Right ventricle myocardium superior (tissue), 1 donor: ENCODE measurements at places on chromosomes 4 and X.

DNA sequence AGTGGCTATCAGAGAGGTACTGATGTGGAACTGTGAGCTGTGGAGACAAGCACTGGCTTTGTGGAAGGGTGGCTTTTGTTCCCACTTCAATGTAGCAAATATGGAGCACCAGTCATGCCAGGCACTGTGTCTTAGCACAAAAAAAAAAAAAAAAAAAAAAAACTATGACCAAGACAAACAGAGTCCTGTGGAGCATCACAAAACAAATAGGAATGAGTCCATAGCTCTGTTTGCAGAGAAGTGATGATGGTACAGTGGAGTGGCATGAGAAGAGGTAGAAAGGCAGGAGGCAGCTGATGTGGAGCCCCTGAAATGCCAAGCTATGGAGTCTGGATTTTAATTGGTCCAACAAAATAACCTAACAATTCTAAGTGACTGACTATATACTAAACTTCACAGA lies 116.9 kb downstream of the RAB28 start:
- DNase-seq = no peak

- no peak for DNase-seq
Observed at GRCh38 chr4:20847124-20847747, 147.0 kb downstream of the PACRGL start.

DNA sequence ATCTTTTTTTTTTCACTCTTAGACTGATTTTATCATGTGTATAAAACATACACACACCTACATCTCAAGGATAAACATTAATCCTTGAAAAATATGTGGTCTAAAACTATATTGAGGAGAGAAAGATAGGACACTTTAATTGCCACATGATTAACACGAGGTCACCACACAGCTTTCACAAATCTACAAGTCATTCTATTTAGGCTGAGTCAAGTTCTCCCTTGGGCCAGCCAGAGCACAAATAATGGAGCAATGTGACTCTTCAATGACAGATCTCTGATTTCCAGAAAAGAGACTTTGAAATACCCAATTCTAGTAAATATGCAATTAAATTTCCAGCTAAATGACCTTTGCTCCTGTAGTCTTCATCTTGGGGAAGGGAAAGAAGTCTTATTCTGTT lies 12.9 kb upstream of the ADH4 start:
- no peak for DNase-seq

GRCh38 chrX:118989886-118990285 lies 15.5 kb downstream of the LONRF3 start:
- DNase-seq = no peak

GRCh38 chrX:151396825-151397740 lies at the start of gene VMA21:
Gene VMA21 (plus strand): TSS chrX:151397206. CDS start chrX:151397309, 103 bp downstream.
- DNase-seq = peak; percentile 96

- DNase-seq = no peak
Observed at GRCh38 chr4:173499658-173500535, 30.1 kb downstream of the HAND2 start.

DNA sequence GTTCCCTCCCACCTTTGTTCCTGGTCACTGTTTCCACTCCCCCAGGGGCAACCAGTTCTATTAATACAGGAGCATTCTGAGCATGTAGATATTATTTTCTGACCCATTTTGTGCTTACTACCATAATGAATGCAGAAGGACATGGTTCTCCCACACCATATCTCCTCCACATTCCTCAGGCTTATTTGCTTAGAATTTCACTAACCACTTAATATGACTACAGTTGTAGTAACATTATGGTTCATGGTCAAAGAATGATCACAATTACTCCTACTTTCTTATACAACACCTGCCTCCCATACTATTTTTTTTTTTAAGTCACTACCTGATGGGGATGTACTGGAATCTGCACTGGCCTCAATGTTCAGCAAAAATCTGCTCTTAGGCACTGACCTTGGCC lies 7.5 kb upstream of the FAM184B start:
- no peak for DNase-seq

GRCh38 chrX:154712781-154713740 lies 37.8 kb downstream of the GAB3 start:
- no peak for DNase-seq

GRCh38 chr4:67714248-67714583 lies 13.3 kb upstream of the UBA6 start:
- DNase-seq = no peak

DNA sequence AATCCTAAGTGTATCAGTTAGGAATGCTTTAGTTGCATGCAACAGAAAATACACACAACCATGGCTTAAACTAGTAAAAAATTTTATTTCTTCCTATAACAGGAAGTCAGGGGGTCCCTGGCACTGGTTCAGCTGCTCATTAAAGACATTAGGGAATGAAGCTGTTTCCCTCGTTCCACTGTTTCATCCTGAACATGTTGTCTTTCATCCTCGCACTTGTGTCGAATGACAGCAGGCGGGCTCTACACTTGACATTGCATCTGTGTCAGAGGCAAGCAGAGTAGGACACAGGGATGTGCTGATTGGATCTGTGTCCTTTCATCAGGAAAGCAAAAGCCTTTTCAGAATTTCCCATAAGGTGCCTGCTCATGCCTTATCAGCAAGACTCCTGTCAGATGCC lies 22.8 kb upstream of the C1QTNF7 start:
- no peak for DNase-seq

DNA sequence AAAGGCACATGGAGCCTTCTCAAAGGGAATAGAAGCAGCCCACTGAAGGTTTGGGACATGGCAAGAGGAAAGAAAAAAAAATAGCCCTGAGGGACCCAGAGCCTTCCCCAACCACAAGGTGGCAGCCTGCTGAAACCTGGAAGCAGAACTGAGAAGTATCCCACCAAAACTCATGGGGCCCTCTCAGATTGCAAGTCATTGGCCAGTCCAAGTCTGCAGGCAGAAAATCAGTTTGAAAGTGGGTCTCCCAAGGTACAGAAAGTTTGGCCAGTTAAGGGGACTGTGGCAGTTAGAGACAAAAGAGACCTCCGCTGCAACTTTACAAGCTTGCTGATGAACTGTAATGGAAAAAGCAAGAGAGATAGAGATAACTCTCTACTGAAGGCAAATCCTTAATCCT lies 155.8 kb downstream of the ANTXR2 start:
- DNase-seq = peak; percentile 50

- DNase-seq = no peak
Observed at GRCh38 chr4:48296365-48296764, 26.7 kb upstream of the TEC start.

DNA sequence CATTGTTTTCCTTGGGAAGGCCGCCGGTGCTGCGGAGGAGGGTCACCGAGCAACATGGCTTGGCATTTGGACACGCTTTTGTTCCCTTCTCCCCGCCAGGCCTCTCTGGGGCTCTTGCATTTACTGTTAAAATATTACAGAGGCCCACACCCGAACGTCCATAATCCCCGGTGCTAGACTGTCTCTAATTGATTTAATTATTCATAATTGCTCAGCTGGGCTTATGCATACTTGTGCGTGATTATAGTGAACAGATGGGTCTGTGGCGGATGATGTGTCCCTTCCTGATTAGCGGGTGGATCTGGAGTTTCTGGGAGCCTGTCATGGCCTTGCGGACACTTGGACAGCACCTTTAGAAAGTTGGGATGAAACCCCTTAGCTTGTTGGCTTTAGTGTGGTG lies 100.2 kb upstream of the MSX1 start:
- no peak for DNase-seq

DNA sequence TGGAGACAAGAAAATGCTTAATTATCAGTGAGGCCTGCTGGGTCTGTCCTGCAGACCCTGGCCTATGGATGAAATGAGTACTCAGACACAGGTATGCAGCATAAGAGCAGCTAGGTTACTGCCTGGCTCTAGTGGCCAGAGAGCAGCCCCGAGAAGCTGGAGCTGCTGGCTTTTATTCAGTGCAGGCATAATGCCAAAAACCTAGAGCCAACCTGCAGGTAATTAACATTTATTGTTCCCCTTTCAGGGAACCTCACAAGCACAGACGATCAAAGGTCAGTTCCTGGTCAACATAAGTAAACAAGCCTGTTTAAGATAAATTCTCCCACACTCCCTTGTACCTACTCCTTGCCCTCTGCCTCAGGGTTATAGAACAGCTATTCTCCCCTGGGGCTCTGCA lies 13.3 kb downstream of the IDS start:
- DNase-seq = no peak

DNA sequence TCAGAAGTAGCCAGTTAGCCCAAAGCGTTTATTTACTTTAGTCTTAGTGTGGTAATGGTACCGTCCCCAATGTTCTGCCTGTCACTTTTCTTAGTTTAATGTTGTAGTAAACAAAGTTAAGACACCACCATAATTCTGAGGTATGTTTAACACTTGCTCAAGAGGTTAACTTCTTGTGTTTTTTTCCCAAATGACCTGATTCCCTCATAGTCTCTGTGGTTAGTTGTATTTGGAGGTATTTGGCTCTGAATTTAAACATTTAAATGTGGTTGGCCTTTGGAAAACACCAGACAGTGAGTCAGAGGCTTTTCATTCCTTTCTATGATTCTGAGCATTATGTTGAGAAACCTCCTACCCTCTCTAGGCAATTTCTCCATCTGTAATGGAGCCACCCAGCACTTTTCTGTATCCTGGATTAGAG lies 47.9 kb downstream of the CXCL1 start:
- DNase-seq = no peak

DNA sequence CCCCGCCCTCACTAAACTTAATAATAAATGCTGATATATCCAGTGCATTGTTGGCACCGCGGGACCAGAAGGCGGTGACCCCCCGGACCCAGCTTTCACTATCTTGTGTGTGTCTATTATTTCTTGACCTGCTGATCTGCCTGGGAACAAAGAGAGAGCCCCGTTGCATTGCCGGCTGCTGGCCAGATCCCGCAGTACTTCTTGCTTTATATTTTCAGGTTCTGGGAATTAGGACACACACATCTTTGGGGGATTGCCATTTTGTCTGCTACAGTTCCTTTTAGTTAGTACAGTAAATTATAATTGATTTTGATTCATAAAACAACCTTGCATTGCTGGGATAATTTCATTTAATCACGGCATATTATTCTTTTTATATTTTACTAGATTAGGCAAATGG lies 2.2 kb upstream of the RTL8B start:
- DNase-seq = no peak

DNA sequence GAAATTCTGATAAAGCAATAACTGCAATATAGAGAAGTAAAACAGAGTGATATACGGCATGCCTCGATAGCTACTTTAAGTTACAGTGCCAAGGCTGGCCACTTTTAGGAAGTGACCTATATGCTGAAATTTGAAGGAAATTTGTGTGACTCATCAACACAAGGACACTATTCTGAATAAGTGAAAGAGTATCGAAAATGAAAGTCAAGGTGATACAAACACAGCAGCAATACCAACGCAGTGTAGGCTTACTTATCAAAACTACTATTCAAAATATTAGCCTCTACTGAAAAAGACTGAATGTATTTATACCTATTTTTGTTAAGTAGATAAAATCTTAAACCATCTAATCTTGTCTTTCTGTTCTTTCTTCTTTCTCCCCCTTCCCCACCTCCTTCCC lies 459.9 kb upstream of the GNPDA2 start:
- no peak for DNase-seq

DNA sequence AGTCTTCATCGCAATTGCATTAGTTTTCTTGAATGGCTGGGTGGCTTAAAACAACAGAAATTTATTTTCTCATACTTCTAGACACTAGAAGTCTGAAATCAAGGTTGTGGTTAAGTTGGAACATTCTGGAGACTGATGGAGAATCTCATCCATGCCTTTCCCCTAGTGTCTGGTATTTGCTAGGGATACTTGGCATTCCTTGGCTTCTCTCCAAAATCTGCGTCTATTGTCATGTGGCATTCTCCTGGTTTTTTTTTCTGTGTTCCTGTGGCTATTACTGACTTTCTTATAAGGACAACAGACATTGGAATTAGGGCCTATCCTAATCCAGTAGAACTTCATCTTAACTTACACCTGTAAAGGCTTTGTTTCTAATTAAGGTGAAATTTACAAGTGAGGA lies 272.8 kb upstream of the EPHA5 start:
- DNase-seq = no peak

DNA sequence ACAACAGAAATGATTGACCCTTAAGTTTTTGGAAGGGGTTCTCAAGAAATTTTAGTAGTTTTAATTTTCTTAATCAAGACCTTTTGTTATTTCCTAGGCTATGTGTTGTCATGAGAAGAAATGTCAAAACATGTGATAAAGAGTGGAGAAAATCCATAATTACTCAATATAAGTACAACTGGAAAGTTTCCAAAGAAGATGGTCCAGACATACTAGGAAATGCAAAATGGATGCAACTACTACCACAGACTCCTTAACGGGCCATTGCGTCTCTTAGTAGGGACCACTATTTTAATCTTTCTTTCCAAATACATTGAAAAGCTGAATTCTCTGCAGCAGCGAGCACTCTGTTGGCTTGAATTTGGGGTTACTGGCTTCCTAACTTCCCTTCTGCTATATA lies 148.8 kb downstream of the NWD2 start:
- DNase-seq = no peak

DNA sequence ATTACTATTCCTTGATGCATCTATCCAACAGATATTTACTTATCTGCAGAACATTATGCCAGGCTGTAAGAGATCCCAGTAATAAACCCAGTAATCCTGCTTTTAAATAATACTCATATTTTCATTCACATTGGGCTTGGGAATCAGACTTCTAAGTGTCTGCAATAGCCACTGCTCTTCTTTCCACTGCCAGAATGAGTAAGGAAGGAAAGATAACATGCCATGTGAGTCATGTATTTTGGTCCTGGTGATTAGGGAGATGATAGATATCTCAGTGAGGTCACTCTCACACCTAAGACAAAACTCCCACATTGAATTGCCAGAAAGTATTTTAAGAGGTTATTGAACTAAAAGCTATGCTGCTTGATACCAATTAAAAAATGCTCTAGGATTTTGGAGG lies 13.9 kb upstream of the HEPH start:
- no peak for DNase-seq

GRCh38 chr4:1748465-1748995 lies 27.2 kb downstream of the TACC3 start:
- DNase-seq = peak; percentile 82

GRCh38 chr4:124711471-124712371 lies 811 bp downstream of the ANKRD50 start:
- DNase-seq = no peak

- DNase-seq = no peak
Observed at GRCh38 chrX:46587753-46588171, 14.2 kb downstream of the CHST7 start.

- no peak for DNase-seq
Observed at GRCh38 chr4:6626066-6626465, 14.4 kb upstream of the MRFAP1 start.

GRCh38 chrX:133985164-133985966 lies at the start of gene GPC3:
Gene GPC3 (minus strand): TSS chrX:133985594.
- DNase-seq = peak; percentile 49

- DNase-seq = no peak
Observed at GRCh38 chr4:135256111-135256510, 1054.5 kb upstream of the PABPC4L start.

DNA sequence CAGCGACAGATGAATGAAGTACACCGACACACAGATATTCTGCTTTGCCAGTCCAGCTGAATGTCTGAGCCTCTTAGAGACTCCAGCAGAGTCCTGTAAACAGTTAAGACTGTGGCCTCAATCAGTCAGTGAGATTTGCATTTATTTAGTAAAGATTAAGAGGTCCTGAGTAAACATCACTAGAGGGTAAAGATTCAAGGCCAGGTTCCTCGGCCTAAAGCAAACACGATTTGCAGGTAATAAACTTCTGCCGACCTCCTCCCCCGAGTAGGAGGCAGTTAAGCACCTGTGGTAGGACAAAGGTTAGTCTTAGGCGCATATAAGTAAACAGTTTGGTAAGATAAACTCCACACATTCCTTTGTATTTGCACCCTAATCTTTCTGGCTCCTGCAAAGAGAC lies 99.6 kb downstream of the CFAP47 start:
- no peak for DNase-seq

- DNase-seq = no peak
Observed at GRCh38 chr4:185201977-185202962, 1.5 kb downstream of the CFAP97 start.
